ENCODE measurements at places on chromosomes 6 and 20. TPM values are rescaled to one million over a fixed set of nuclear protein-coding genes. Genes with fewer than 3 reads are reported as not detected.

Gene ZSCAN23
- total RNA-seq: 0.51 TPM

DNA sequence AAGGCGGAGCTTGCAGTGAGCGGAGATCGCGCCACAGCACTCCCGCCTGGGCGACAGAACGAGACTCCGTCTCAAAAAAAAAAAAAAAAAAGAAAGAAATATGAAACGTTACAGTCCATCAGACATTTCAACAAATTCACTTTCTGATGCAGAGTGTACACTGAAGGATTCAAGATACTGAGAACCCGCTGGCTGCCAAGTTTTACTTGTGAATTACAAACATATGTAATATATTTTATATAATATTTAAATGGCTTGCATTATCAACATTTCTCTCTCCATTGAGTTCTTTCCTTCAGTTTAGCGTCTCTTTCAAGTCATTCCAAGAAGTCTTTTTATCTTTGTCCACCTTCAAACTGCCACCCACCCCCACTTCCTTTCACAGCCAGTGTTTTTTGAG, 240.9 kb upstream of the RNF217 start:
- no peaks in the 10 kb centered on the region for H3K36me3 ChIP-seq
- no peak overlapping the region for H3K4me3 ChIP-seq
- no peaks in the 10 kb centered on the region for H3K4me1 ChIP-seq
- DNase-seq: no peak
- no peak overlapping the region for H3K27ac ChIP-seq

DNA sequence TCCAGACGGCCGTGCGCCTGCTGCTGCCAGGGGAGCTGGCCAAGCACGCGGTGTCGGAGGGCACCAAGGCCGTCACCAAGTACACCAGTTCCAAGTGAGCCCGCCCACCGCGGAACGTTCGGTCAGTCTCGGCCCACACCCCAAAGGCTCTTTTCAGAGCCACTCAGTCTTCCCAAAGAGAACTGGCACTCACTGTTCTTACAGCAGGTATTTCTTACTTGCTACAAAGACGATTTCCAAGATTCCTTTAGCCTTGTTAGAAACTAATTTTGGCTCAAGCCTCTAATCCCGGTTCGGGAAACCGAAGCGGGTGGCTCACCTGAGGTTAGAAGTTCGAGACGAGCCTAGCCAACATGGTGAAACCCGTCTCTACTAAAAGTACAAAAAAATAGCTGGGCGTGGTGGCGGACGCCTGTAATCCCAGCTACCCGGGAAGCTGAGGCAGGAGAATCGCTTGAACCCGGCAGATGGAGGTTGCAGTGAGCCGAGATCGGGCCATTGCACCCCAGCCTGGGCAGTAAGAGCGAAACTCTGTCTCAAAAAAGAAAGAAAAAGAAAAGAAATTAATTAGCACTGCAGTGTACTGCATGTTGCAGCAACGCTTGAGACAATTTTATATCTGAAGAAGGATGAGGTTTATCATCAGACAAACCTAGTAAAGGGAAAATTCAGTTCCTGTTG, 73.1 kb downstream of the OR2B2 start:
- H3K27me3 ChIP-seq: no peaks in the 10 kb centered on the region
- peak overlapping the region; percentile 100 for H3K27ac ChIP-seq
- H3K4me1 ChIP-seq: peaks cover 23% of the 10 kb centered on the region
- H3K36me3 ChIP-seq: no peaks in the 10 kb centered on the region
- peak overlapping the region; percentile 99 for H3K4me3 ChIP-seq

Gene SAMD3
- 0.32 TPM for total RNA-seq

GRCh38 chr6:56660381-56660730, 17.7 kb upstream of the DST start:
- no peaks in the 10 kb centered on the region for H3K27me3 ChIP-seq
- no peak for DNase-seq
- H3K36me3 ChIP-seq: peaks cover 8% of the 10 kb centered on the region
- no peak overlapping the region for H3K4me3 ChIP-seq
- H3K27ac ChIP-seq: no peak overlapping the region

Gene FAM83D
- total RNA-seq: 19.0 TPM

GRCh38 chr6:6599468-6599873, 11.0 kb downstream of the LY86 start:
- H3K27ac ChIP-seq: no peak overlapping the region
- H3K27me3 ChIP-seq: no peaks in the 10 kb centered on the region
- H3K36me3 ChIP-seq: no peaks in the 10 kb centered on the region
- H3K4me3 ChIP-seq: no peak overlapping the region
- H3K4me1 ChIP-seq: no peaks in the 10 kb centered on the region

DNA sequence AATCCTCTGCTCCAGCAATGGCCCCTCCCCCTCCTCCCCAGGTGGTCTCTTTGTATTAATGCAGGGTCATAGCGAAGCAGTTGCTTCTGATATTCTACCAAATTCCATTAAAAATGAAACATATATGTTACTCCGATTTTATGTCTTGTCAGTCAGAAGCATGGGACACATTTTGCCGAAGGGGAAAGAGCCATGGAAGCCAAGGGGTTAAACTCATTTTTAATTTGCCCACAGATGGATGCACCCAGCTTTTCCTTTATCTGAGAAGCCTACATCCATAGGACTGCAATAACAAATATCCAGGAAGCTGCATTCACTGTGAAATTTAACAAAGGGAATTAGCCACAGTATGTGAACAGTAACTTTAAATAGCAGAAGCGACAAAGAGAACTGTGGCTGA, 688.2 kb downstream of the QKI start:
- H3K27ac ChIP-seq: no peak overlapping the region
- no peaks in the 10 kb centered on the region for H3K36me3 ChIP-seq
- H3K4me3 ChIP-seq: no peak overlapping the region
- H3K4me1 ChIP-seq: no peaks in the 10 kb centered on the region
- DNase-seq: no peak
- no peaks in the 10 kb centered on the region for H3K27me3 ChIP-seq

GRCh38 chr6:3882866-3883265, 33.7 kb downstream of the FAM50B start:
- H3K4me1 ChIP-seq: peaks cover 23% of the 10 kb centered on the region
- H3K4me3 ChIP-seq: 0 out of 2 replicates have a peak overlapping the region, but pooled peaks have one; percentile 9
- H3K27ac ChIP-seq: peak overlapping the region; percentile 96
- peak; percentile 96 for DNase-seq
- H3K27me3 ChIP-seq: no peaks in the 10 kb centered on the region
